ENCODE measurements at places on chromosomes 5 and 9. TPM values are rescaled to one million over a fixed set of nuclear protein-coding genes. Genes with fewer than 3 reads are reported as not detected.
A peak's percentile ranks its signal among the peaks of the same experiment; 100 is the strongest.

Gene KCNIP1
- not detected for polyA plus RNA-seq

DNA sequence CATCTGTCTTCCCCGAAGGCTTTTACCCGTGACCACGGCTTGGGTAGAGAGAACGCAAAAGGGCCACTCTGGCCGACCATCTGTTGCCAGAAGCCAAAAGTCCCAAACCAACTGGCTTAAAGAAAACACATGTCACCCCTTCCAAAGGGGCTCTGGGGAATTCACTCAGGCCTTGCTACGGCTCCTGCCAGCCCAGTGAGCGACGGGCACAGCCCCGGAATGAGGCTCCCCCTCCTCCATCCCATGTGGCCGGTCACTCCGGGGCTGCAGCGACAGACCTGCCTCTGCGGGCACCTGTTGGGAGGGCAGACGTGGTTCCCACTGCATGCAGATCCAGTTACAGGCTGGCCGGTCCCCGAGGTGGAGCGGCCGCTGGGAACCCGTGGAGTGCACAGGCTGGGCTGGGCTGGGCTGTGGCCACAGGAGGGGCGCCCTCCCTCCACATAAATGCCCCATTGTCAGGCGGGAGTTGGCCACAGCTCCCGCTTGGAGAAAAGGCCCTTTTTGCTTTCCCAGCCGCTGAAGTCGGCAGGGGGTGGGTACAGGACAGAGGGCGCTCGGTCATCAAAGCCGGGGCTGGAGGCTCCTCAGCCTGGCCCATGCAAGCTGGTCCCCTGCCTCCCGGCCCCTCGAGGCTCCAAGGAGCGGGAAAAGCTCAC is 19.9 kb downstream of the NOTCH1 start:
- no peak for DNase-seq

DNA sequence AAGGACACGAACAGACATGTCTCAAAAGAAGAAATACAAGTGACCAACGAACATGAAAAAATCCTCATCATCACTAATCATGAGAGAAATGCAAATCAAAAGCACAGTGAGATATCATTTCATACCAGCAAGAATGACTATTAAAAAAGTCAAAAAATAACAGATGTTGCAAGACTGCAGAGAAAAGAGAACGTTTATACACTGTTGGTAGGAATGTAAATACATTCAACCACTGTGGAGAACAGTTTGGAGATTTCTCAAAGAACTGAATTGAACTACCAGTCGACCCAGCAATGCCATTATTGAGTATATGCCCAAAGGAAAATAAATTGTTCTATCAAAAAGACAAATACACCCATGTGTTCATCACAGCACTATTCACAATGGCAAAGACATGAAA is 45.7 kb downstream of the FXN start:
- DNase-seq, result no peak

GRCh38 chr5:119315516-119315949 is 40.3 kb upstream of the TNFAIP8 start:
- peak; percentile 43 for DNase-seq

- DNase-seq, result no peak
These were observed 184.4 kb upstream of the SLC12A2 start for GRCh38 chr5:127899214-127899610.

All from endothelial cell of umbilical vein (primary cell).